ENCODE measurements at places on chromosomes 3 and 15. TPM values are rescaled to one million over a fixed set of nuclear protein-coding genes. Genes with fewer than 3 reads are reported as not detected.

GRCh38 chr15:75230016-75230343 is 28.2 kb upstream of the GOLGA6C start:
- no peak overlapping the region for H3K27ac ChIP-seq
- H3K4me3 ChIP-seq = no peak overlapping the region
- H3K27me3 ChIP-seq = peaks cover 13% of the 10 kb centered on the region
- DNase-seq = no peak
- no peaks in the 10 kb centered on the region for H3K36me3 ChIP-seq

DNA sequence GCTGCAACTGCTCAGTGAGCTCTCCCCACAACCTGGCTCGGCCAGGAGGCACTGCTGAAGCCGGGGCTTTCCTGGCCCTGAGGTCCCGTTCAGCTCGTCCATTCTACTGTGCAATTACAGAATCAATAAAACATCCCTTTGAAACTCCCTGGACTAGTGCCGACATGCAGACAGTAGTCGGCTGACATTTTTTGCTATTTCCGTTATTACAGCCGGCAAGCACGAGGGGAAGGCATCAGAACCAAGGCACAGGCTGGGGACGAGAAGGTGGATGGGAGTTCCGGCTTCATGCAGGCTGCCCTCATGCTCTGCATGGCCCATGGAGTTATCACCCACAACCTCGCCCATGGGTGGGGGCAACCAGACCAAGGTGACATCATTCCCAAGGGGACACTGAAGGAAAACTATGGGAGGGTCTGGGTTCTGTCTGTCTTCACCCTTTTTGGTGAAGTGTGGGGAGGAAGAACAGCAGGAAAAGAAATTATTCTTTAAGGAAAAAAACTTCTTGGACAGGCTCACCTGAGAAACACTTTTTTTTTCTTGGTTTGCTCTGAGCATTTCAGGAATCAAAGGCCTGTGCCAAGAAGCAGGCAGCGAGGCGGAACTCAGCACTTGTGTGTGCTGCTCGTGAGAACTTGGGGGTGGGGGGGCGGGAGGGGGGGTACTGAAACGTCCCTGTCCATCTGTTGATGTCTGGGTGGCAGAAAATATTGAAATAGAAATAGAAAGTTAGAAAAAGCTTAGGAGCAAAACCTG is 154.5 kb downstream of the FOXP1 start:
- H3K4me1 ChIP-seq = peaks cover 50% of the 10 kb centered on the region
- peaks cover 6% of the 10 kb centered on the region for H3K36me3 ChIP-seq
- no peaks in the 10 kb centered on the region for H3K27me3 ChIP-seq
- no peak for DNase-seq
- no peak overlapping the region for H3K4me3 ChIP-seq

DNA sequence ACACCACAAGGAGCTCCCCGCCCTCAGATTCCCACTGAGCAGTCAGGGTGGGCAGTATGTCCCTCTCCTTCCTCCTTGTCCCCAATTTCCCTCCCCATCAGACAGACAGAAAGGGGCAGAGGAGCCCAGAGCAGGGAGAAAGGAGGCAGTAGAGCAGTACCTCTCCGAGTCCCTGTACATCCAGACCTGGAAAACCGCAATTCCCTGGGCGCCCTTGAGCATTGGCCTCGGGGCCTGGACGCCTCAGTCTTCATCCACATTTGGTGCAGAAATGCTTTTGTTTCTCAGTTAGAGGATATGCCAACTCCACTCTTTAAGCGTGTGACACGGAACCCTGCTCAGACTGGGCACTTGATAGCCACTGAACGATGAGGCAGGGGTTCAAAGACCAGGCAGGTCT is 5.9 kb downstream of the ISG20 start:
- no peaks in the 10 kb centered on the region for H3K27me3 ChIP-seq
- H3K4me1 ChIP-seq = peaks cover 30% of the 10 kb centered on the region
- DNase-seq = no peak
- no peak overlapping the region for H3K27ac ChIP-seq

DNA sequence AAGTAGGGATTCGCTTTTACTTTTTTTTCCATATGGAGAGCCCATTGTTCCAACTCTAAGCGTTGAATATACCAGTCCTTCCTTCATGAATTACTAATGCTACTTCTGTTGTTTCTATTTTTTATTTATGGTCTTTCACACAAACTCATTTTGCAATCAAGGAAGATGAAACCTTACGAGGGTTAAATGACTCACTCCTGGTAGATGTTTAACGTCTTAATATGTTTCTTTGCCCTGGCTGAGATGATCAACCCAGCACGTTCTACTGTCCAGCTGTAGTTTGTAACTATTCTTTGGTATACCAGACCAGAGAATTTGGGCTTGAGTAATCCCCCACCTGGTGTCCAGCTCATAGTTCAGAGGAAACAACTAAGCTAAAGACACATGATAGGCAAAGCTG is 23.1 kb downstream of the CDCP1 start:
- peaks cover 1% of the 10 kb centered on the region for H3K27me3 ChIP-seq
- H3K36me3 ChIP-seq = peaks cover 1% of the 10 kb centered on the region
- DNase-seq = no peak
- H3K4me3 ChIP-seq = no peak overlapping the region

DNA sequence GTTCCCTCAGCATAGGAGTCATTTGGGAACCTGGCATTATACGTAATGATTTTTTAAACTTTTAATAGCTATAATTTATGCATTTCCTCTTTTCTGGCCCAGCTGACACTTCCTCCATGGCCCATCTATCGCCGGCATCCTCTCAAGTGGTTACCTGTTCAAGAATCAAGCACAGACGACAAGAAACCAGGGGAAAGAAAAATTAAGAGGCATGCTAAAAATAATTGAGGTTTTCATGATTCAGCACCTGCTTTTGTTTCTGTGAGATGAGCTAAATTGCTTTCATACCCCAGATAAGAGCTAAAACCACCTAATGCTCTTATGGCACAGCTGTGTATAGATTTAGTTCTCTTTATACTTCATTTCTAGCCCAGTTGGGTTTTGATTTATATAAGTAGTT is 1.7 kb downstream of the SPCS1 start:
- DNase-seq = no peak
- peaks cover 32% of the 10 kb centered on the region for H3K4me1 ChIP-seq
- peak overlapping the region; percentile 27 for H3K27ac ChIP-seq
- peaks cover 14% of the 10 kb centered on the region for H3K36me3 ChIP-seq
- peak overlapping the region; percentile 62 for H3K4me3 ChIP-seq

DNA sequence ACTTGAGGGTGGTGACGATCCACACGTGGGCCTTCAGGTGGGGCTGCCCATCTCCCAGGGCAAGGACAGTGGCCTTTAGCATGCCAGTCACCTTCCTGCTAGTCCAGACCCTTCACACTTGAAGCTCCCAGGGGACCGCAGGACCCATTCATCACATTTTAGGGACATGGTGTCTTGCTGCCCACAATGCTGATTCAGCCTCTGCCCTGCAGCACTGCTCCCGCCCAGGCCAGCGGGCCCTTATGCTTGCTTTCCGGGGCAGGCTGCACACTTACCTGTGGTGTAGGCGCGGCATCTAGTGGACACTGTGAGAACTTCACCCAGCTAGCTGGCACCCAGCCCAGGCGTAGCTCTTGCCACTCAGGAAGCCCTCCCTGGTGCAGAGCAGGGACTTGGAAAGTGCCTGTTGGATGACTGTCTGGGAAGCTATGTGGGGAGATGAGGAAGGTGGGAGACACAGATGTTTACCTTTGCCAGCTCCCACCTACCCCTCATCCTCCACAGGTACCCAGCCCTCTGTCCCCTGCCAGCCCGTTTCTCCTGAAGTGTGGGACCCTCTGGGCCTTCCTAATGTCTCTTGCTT is 26.3 kb upstream of the NR2C2 start:
- DNase-seq = peak; percentile 95
- H3K4me1 ChIP-seq = no peaks in the 10 kb centered on the region
- no peak overlapping the region for H3K27ac ChIP-seq
- H3K36me3 ChIP-seq = no peaks in the 10 kb centered on the region
- H3K27me3 ChIP-seq = peaks cover 20% of the 10 kb centered on the region

DNA sequence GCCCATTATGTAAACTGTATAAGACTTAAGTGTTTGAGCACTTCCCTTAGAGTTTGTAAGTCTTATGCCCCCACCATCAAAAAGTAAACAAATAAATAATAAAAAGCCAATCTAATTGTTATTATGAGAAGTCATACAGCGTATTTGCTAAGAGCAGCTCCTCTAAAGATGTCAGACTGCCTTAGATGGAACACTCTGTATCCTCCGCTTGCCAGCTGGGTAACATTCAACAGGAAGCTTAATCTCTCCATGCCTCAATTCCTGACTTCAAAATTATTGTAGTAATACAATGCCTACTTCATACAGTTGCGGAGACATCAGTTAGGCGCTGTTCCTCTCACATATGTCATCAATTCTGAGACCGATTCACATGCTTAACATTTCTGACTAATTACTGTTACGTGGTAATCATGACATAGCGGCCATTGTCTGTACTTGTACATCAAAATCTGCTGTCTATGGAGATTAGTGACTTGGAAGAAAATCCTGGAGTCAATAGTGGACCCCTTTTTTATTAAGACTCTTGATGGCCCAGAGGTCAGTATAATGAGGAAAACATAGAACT is 417.7 kb downstream of the LPP start:
- DNase-seq = no peak
- H3K4me3 ChIP-seq = no peak overlapping the region
- H3K27ac ChIP-seq = no peak overlapping the region
- H3K36me3 ChIP-seq = no peaks in the 10 kb centered on the region
- H3K4me1 ChIP-seq = peaks cover 63% of the 10 kb centered on the region

GRCh38 chr15:90344662-90345061 is 7.4 kb upstream of the ZNF774 start:
- H3K4me1 ChIP-seq = peaks cover 17% of the 10 kb centered on the region
- no peak for DNase-seq
- no peaks in the 10 kb centered on the region for H3K36me3 ChIP-seq
- H3K27me3 ChIP-seq = no peaks in the 10 kb centered on the region
- H3K27ac ChIP-seq = no peak overlapping the region

DNA sequence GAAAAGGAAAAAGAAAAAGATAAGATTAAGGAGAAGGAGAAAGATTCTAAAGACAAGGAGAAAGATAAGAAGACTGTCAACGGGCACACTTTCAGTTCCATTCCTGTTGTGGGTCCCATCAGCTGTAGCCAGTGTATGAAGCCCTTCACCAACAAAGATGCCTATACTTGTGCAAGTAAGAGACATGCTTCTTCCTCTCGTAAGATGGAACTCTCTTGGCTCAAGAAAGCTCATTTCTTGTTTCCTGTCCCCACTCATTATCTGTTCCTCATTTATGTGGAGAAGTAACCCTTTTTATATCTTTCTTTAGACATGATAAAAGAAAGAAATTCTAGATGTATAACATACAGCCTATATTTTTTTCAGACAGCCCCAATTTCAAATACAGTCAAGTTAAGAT is 101.4 kb downstream of the KLHL25 start:
- peaks cover 28% of the 10 kb centered on the region for H3K36me3 ChIP-seq
- no peak for DNase-seq
- H3K4me1 ChIP-seq = peaks cover 20% of the 10 kb centered on the region

DNA sequence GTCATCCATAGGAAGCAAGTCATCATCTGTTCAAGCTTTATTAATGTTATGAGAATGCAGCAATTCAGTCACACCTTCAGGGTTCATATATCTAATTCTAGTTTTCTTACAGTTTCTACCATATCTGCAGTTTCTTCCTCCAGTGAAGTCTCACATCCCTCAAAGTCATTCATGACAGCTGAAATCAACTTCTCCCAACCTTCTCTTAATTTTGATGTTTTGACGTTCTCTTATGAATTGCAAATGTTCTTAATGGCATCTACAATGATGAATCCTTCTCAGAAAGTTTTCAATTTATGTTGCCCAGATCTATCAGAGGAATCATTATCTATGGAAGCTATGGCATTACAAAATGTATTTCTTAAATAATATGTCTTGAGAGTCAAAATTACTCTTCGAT is 210.4 kb upstream of the ZBTB20 start:
- H3K27me3 ChIP-seq = no peaks in the 10 kb centered on the region
- peaks cover 19% of the 10 kb centered on the region for H3K4me1 ChIP-seq
- no peak overlapping the region for H3K4me3 ChIP-seq
- peaks cover 7% of the 10 kb centered on the region for H3K36me3 ChIP-seq
- no peak for DNase-seq

DNA sequence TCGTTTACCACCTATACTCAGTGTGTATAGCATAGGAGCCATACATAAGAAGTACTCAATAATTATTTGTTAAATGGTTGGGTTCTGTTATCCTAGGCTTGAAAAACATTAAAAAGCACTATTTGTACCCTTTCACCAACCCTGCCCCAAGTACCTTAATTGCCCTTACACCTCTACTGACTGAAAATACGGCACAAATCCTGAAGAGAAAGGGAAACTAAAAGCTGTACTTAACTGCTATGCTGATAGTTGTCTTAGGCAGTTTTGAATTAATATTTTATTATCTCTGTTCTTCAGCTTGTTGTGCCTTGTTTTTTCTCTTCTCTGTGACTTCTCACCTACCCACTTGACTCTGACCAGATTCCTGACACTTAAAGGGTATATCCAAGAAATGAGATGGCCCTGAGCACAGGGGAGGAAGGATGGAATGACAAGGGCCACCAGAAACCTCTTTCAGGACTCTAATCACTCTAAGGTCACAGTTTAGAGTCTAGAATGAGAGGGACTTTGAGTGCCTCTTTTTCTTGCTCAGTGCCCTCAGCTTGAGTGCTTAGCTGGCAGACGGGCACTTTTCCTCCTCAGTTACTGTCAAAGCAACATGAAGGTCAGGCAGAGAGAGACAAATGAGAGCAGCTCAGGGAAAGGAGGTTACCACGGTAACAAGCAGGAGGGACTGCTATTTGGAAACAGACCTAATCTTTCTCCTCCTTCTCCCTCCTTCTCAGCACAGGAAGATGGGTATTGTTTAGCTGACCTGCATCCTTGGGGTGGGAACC is 136.5 kb downstream of the ZNF609 start:
- peak overlapping the region; percentile 63 for H3K27ac ChIP-seq
- no peak for DNase-seq
- no peaks in the 10 kb centered on the region for H3K27me3 ChIP-seq

GRCh38 chr15:73723191-73723590 is 30.0 kb downstream of the INSYN1 start:
- no peaks in the 10 kb centered on the region for H3K4me1 ChIP-seq
- no peak for DNase-seq
- peaks cover 8% of the 10 kb centered on the region for H3K27me3 ChIP-seq

- no peaks in the 10 kb centered on the region for H3K36me3 ChIP-seq
- no peak overlapping the region for H3K27ac ChIP-seq
- DNase-seq = no peak
- H3K4me1 ChIP-seq = no peaks in the 10 kb centered on the region
- peaks cover 11% of the 10 kb centered on the region for H3K27me3 ChIP-seq
These were observed 129.2 kb downstream of the CHDH start for GRCh38 chr3:53716998-53717397.

- peaks cover 26% of the 10 kb centered on the region for H3K4me1 ChIP-seq
- H3K27ac ChIP-seq = peak overlapping the region; percentile 31
- H3K36me3 ChIP-seq = no peaks in the 10 kb centered on the region
- H3K4me3 ChIP-seq = no peak overlapping the region
- DNase-seq = peak; percentile 19
- no peaks in the 10 kb centered on the region for H3K27me3 ChIP-seq
These were observed 78.3 kb downstream of the LRRK1 start for GRCh38 chr15:100997442-100997841.

GRCh38 chr3:54600441-54601204 is 327.2 kb downstream of the LRTM1 start:
- no peak overlapping the region for H3K27ac ChIP-seq
- no peaks in the 10 kb centered on the region for H3K4me1 ChIP-seq
- DNase-seq = peak; percentile 59
- no peak overlapping the region for H3K4me3 ChIP-seq

- H3K4me1 ChIP-seq = peaks cover 10% of the 10 kb centered on the region
- H3K27me3 ChIP-seq = no peaks in the 10 kb centered on the region
- H3K27ac ChIP-seq = no peak overlapping the region
- no peak for DNase-seq
These were observed 58.2 kb downstream of the ZNF148 start for GRCh38 chr3:125316949-125317348.

TRH gene
- not detected for total RNA-seq

FMN1 gene
- total RNA-seq = 5.8 TPM

PLA2G4F gene
- total RNA-seq = not detected

GOLGA6A gene
- total RNA-seq = 0.21 TPM

C3orf22 gene
- not detected for total RNA-seq
